ENCODE measurements at places on chromosomes 5 and 9. TPM values are rescaled to one million over a fixed set of nuclear protein-coding genes. Genes with fewer than 3 reads are reported as not detected.

GRCh38 chr9:95588724-95589588 lies 72.2 kb upstream of the PTCH1 start:
- no peak for DNase-seq

Gene BRINP1
- total RNA-seq = 0.13 TPM

- DNase-seq = no peak
Measured at GRCh38 chr9:20314981-20315380, 307.3 kb downstream of the MLLT3 start.

Gene IFNA2
- not detected for total RNA-seq

GRCh38 chr9:32968101-32969011 lies 33.1 kb downstream of the APTX start:
- DNase-seq = peak; percentile 40

- no peak for DNase-seq
Measured at GRCh38 chr5:17218353-17219005, 1.0 kb downstream of the BASP1 start.

- DNase-seq = no peak
Measured at GRCh38 chr9:132032238-132032950, 47.3 kb downstream of the MED27 start.

Gene SCGB3A2
- total RNA-seq = not detected

Gene LHX2
- total RNA-seq = not detected

Data from bronchial epithelial cell (primary cell).